H7 (cell line): ENCODE measurements at places on chromosomes 1 and 21.

DNA sequence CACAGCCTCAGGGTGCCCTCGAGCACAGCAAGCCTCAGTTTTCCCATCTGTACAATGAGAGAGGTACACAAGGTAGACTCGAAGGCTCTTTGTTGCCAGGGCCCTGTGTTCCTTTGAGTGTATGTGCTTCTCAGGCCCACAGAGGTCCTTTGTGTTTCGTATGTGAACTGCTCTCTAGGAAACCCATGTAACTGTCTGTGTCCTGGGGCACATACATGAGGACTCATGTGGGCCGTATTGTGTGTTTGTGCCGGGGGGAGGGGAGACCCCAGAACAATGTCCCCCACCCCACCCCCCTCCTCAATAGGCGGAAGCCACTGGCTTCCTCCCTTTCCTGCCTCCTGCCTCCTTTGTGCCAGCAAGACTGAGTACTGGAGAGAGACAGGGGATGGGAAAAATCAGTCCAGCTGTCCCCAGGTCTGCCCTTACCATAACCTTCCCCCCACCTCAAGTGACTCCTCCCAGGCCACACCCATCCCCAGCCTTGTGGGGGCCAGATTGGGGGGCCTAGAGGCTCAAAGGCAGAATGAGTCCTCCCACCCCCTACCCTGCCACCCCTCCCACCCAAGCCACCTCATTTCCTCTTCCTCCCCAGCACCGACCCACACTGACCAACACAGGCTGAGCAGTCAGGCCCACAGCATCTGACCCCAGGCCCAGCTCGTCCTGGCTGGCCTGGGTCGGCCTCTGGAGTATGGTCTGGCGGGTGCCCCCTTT is at the start of gene TIE1:
TIE1 (plus strand) TSS at position 605 of the 717 bp plus-strand sequence; CDS start at position 695, 90 bp downstream.
- DNase-seq, result no peak

DNA sequence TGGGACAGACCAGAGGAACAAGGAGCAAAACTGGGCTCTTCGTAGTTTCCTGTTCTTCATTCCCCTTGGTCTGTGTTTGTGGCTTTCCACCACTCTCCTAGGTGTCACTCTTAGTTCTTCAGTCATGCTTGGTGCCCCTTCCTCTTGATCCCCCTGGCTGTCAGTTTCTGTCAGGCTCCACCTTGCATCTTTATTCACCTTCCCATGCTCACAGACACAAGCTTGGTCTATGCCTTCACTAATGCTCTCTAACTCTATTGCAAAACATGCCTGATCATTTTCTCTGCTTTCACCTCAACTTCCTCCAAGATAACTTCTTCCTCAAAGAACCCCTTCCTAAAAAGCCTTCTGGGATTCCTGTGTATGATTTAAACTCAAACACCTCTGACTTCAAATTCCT is 122.9 kb downstream of the GLUL start:
- DNase-seq, result no peak

GRCh38 chr1:206575894-206576737 is 36.1 kb downstream of the EIF2D start:
- DNase-seq, result no peak

- no peak for DNase-seq
Observed at GRCh38 chr1:46757247-46757955, 38.5 kb upstream of the EFCAB14 start.

- no peak for DNase-seq
Observed at GRCh38 chr1:108850929-108851328, 6.0 kb downstream of the AKNAD1 start.

DNA sequence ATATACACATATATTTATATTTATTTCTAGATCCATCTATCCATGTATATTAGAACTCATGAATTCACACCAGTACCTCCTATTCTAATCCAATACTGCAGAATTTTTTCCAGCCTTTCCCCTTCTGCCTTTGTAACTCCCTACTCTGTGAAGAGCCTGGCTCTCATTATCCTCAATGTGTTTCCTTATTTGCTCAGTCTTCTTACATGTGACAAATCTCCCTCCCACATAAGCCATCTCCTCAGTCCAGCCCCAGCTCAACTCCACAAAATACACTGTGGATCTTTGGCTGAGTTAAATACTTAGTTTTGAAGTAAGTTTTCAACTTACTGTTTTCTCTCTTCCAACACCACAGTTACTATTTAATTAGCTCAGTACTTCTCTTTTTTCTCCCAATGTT is 45.7 kb downstream of the ATP5PO start:
- no peak for DNase-seq
